ENCODE measurements at places on chromosomes 5 and 9.

DNA sequence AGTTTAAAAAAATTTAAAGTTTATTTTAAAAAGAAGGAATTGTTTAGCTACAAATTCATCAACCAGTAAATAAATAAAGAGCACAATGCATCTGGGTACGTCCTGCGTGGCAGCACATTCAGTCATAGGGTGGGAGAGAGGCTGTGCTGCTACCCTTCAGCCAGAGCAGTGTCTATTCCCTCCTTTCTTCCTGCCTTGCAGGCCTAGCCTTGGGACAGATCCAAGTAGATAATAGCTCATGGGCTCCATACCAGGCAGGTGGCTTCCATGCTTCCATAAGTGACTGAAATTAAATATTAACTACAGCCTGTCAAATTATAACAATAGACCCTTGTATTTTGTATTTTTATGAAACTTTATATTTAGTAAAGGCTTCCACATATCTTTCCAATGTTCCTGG lies 408.3 kb upstream of the RGMB start:
- no peak for DNase-seq

- DNase-seq: no peak
These were observed 33.0 kb downstream of the CAMK2A start for GRCh38 chr5:150256410-150257064.

GRCh38 chr5:160293901-160294561 lies 18.3 kb downstream of the CCNJL start:
- DNase-seq: no peak

- DNase-seq: no peak
These were observed 33.5 kb downstream of the RAB24 start for GRCh38 chr5:177269976-177270375.

DNA sequence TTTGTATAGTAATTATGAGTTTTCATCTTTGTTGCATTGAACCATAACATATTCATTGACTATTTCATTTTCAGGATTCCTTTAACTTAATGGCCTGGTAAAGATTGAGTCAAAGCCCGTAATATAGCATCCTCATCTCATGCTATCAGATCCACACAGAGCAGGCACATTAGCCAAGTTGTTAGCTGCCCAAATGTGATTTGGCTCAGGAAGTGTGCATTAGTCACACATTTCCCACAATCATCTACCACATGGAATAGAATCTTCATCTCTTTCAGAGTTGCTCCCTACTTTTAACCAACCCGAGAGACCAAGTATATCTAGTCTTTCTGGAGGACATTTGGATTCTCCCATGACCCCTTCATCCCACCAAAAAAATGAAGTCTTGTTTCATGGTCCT lies 481.0 kb upstream of the PTGER4 start:
- no peak for DNase-seq

GRCh38 chr5:41508696-41509398 lies 1.6 kb downstream of the PLCXD3 start:
- DNase-seq: no peak

DNA sequence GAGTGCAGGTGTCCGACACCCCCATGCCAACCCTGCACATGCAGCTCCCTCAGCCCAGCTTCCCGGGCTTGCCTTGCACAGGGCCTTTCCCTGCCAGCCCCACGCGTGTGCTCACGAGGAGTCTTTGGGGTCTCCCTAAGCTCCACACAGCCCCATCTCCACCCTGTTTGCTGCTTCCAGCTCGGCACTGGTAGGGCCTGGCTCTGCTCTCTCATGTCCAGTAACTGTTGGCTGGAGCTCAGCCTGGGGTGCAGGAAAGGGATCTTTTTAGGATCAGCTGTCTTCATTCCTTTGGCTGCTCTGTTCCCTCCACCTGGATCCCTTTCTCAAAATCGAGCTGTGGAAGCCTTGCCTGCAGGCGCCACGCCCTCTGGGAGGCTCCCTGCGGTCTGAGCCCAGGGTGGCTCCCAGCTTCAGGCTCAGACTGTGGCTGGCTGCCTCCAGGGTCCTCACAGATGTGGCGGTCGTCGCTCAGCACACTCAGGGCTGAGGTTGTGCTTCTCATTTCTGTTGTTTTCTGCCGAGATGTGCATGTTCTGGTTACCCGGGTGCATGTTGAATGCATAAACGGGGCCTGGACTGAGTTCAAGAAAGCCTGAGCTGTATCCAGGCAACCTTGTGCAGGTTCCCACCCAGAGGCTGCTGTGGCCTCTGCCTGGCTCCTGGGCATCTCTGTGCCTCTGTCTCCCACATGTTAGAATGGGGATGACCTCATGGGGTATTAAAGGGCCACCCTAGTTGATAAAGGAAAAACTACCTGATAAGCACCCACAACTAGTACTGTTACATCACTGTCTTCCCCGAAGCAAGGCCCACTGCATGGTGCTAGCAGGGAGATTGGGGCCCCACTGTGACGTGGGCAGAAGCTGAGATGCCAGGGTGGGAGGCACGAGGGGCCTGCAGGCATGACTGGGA lies 4.3 kb downstream of the CACNA1B start:
- no peak for DNase-seq

DNA sequence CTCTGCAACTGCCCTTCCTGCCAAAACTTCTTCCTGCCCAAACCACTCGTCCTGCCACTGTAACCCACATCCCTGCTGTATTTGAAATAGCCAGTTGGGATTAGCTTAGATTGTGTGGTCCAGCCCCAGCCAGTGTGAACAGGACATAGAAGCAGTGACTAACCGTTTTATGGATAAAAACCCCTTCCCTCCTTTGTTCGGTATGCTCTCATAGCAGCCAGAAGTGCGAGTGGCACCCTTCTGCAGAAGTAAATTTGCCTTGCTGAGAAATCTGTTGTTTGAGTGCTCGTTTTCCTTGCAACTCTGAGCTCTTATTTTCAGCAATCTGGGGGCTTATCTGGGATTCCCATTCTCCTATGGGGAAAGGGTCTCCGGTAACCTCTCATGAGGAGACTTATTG lies 470.0 kb downstream of the PRDM9 start:
- no peak for DNase-seq

DNA sequence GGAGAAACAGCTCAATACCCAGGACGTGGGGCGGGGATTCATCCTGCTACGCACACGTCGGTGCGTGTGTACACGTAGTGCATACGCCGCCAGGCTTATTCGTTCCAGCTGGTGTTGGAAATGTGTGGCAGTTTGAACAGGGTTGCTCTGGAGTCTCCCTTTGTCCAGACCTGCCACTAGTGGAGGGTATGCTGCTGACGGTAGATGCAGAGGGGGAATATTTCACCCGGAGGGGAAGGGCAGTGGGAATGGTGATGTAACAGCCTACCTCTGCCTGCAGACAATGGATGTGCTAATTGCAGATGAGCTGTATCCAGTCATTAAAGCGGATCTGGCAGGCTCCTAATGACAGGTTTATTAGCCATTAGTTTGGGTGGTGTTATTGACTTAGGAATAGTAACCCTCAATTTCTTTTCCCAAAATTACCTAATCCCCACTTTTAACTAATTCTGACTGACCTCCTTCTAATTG lies 142.7 kb downstream of the PAX5 start:
- DNase-seq: no peak

DNA sequence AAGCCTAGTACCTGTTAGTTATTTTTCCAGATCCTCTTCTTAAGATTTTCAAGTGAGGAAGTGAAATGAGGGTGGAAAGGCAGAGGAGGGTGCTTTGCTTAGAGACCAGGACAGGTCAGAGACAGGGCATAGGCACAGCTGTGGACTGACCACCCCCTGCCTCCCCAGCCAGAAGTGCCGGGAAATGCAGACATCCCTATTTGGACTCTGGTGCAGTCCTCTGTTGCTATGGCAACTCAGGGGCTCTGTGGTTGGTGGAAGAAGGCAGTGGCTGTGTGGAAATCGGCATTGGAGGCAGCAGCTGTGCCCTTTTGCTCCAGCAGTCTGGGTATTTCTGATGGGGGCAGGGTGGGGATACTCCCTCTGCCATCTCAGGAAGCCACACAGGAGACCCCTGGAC lies 43.3 kb upstream of the NDFIP1 start:
- DNase-seq: no peak

DNA sequence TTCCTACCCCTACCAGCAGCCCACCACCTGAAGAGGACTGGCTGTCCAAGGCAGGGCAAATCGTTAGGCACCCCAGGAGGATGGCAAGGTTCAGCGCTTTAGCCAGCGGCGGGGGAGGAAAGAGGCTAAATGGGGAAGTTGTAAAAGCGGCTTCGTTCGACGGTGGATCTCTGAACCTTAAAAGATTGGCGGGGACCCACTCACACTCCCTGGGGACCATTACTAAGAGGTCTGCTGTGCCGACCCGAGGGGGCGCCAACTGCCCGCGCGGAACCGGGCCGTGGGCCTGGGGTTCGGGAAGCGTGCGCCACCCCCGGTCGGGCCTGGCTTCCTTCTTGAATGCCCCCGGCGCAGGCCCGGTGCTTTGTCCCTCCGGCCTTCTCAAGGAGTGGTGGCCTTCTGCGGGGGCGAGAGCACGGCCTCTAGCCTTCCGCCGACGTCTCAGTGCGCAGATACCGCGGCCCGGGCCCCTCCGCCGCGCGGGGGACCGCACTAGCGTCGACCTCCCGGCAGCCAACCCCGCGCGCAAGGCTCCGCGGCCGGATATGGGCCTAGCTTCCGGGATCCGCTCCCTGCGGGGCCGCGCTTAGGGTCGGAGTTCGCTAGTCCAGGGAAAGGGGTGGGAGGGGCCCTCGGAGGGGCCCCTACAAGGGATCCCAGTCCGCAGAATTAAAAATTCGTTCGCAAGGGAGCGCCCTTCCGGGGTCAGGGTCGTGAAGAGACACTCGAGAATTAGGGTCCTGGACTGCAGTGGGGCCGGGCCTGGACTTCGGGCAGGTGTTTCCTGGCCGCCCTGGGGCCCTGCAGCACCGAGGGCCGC lies 10.5 kb downstream of the NR2F1-AS1 start:
- no peak for DNase-seq

DNA sequence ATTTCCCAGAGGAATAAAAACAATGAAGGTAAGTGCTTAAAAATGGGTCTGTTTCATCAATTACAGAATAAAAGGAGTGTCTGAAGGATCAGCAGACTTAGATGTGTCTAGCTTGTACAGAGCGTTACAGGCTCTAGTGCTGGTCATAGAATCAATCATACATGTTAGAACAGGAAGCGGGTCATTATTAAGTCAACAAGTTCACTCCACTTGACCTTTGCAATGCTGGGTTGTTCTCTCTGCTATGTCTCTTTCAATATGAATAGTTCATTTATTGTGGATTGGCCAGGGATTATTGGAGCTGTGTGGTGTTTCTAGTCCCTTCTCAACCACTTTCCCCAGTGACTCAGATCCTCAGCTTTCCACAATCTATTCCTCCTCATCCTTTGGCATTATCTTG lies 20.7 kb upstream of the EGFLAM start:
- DNase-seq: no peak

GRCh38 chr5:308672-309271 lies 12.7 kb upstream of the AHRR start:
- DNase-seq: no peak

GRCh38 chr9:25936031-25936430 lies 257.8 kb upstream of the TUSC1 start:
- DNase-seq: no peak
